ENCODE measurements at places on chromosomes 1 and 21.
A peak's percentile ranks its signal among the peaks of the same experiment; 100 is the strongest.

GRCh38 chr1:116418091-116418830 is 45.2 kb downstream of the ATP1A1 start:
- peak; percentile 92 for DNase-seq

GRCh38 chr1:220655509-220655908 is 34.7 kb upstream of the C1orf115 start:
- DNase-seq: peak; percentile 8

GRCh38 chr1:104406728-104407127 is 657.0 kb downstream of the AMY1C start:
- no peak for DNase-seq

DNA sequence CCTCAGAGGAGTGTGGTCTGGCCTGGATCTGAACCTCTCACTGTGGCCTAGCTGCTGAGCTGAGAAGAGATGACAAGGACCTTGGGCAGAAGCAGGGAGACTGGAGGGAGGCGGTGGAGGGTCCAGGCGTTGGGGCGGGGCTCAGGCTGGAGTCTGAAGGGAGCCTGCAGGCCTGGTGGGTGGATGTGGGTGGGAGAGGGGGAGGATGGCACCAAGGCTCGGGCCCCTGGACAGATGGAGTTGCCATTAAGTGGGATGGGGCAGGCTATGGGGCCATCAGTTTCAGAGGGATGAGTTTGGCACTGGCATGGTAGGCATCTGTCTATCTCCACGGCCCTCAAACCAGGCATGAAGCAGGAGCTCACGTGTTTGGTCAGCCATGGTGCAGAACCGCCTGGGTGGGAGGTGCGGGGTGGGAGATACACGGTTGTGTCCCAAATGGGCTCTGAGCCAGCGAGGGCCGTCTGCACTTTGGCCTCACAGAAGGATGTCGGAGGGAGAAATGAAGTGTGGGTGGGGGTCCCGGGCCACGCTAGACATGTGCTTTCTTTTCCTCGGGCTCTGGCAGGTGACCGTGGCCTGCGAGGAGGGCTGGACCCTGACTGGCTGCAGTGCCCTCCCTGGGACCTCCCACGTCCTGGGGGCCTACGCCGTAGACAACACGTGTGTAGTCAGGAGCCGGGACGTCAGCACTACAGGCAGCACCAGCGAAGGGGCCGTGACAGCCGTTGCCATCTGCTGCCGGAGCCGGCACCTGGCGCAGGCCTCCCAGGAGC is 23.6 kb downstream of the PCSK9 start:
- DNase-seq: no peak

GRCh38 chr1:145828367-145829026 is 4.5 kb downstream of the POLR3C start:
- DNase-seq: no peak

- no peak for DNase-seq
Measured at GRCh38 chr1:47172782-47173181, 17.1 kb downstream of the PDZK1IP1 start.

DNA sequence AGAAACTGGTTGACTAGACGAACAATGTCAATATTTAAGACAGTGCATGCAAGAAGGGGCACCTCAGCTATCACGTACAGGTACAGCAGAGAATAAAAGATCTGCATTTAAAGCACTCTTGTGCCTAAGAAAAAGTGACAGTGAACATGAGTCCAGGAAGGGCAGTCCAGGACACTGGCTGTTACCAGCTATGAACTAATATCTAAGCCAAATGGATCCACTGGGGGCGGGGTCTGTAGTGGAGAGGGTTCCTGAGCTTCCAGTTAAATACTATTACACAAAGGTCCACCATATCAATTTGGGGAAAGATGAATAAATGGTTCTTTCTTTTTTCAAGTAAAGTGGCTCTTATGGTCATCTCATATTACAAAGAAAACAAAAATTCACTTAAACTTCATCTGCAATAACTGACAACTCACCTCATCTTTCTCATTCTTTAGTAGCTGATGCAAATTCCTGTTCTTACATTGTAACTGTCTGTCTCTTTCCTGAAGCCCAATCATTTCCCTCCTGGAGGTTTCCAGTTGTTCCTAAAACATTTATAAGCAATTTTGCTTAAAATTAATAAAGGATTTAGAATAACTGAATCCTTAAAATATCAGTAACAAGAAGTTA is 24.5 kb downstream of the SSX2IP start:
- no peak for DNase-seq

GRCh38 chr1:193486671-193487229 is 300.3 kb upstream of the B3GALT2 start:
- DNase-seq: no peak

DNA sequence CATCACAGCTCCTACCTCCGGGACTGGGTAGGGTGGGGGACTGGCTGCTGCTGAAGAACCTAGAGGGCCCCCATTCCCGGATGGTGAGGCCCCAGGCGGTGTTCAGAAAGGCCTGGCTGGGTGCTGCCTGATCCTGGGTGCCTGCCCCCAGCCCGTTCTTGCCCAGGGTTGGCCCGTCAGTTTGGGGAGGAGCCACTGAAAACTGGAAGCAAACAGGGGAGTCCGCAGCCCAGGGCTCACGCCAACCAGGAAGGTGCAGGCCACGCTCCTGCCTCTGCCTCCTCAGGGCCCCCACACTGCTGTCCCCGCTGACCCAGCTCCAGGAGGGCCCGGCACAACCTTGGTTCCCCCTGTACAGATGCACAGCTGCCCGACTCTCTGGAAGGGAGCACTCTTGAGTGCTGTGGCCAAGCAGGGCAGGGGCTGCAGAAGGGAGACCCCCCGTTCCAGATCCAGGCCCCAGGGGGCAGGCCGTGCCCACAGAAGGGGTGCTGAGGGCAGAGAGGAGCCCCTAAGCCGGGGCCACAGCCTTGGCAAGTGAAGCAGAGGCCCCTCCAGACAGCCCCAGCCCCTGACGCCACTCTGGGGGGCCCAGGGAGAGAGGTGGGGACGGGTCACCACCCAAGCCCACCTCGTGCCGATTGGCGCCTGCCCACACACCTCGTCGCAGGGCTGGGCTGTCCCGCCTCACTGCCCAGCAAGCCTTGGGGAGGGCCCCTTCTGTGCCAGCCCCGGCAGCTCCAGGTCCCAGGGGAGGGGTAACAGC is 5.5 kb downstream of the C1QTNF12 start:
- DNase-seq: no peak

GRCh38 chr1:212962509-212962908 is 12.2 kb downstream of the VASH2 start:
- DNase-seq: no peak

- DNase-seq: no peak
Measured at GRCh38 chr21:43312751-43313169, 114.2 kb downstream of the SIK1 start.

DNA sequence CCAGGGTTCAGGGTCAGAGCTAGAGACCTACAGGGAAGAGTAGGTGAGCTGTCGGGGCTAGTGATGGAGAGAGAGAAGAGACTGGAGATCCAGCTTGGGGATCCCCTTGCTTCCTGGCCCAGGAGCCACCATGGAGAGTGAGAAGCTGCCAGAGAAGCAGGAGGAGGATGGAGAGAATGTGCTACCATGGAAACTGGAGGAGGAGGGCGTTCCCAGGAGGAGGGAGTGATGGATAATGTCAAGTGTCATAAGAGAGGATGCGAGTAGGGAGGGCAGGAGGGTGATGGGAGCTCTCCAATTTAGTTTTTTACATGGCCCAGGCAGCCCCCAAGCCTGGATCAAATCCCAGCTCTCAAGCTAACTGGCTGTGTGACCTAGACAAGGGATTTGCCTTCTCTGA is 46.5 kb upstream of the EPB41 start:
- DNase-seq: no peak

GRCh38 chr1:26787381-26787705 is 407 bp upstream of the PIGV start:
- DNase-seq: no peak

DNA sequence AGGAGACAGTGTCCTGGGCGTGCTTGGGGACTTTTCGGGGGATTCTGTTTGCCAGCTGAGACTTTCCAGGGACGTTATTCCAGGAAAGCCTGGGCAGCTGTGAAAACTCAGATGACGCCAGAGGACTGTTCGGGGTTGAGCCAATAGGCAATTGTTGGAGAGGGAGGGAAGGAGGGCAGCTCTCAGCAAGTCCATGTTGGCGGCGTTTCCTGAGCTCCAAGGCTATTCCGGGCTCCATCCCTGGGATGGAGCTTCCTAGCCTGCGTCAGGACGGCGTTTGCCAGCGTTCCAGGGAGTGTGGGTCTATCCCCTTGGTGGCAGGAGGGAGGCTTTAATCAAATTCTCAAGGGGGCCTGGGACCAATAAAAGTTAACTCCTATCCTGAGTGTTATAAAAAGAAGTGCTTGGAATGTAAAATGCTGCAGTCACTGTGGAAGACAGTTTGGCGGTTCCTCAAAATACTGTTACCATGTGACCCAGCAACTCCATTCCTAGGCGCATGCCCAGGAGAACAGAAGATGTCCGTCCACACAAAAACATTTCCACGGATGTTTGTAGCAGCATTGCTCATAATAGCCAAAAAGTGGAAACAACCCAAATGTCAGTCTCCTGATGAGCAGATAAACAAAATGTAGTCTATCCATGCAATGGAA is 15.2 kb downstream of the SLC27A3 start:
- DNase-seq: no peak

DNA sequence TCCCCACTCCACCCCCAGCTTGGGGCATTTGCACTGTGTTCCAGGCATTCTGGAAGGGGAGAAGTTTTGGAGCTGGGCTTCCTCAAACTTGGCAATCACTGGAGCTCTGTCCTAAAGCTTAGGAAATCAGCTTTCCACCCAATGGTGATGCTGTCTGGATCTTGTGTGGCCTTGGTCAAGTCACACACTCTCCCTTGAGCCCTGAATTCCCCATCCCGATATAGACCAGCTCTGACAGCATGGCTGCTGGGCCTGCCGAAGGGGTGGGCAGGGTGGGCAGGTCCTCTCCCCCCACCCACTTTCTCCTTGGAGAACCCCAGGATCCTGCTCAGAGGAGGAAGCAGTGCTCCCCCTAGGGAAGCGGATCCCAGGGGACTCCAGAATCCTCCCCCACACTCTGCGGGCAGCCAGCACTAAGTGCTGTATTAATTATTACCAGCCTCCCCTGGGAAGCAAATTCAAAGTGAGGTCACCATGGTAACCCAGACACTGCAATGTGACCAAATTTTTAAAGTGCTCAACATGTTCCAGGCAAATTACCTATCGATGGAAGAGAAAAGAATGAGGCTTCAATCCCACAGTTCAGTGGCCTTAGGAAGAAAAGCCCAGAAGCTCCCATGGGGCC is 21.3 kb upstream of the LDLRAP1 start:
- no peak for DNase-seq

- no peak for DNase-seq
Measured at GRCh38 chr1:12544992-12545391, 73.0 kb downstream of the DHRS3 start.

DNA sequence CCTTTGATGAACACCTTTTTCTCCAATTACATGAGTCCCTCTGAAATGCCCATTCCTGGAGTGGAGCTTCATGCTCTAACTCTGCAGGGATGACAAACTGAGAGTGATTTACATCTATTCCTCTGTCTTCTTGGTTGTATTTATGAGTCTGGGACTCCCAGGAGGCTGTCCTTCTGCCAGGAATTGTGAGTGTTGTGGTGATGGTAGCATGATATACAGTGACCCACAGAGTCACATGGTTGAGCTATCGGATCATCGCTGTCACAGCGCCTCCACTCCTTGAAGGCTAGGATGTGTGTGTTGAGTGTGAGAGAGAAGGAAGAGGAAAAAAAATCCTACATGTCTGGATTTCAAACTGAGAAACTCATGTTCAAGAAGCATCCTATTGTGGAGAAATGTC is 163.4 kb upstream of the CACNA1E start:
- no peak for DNase-seq

DNA sequence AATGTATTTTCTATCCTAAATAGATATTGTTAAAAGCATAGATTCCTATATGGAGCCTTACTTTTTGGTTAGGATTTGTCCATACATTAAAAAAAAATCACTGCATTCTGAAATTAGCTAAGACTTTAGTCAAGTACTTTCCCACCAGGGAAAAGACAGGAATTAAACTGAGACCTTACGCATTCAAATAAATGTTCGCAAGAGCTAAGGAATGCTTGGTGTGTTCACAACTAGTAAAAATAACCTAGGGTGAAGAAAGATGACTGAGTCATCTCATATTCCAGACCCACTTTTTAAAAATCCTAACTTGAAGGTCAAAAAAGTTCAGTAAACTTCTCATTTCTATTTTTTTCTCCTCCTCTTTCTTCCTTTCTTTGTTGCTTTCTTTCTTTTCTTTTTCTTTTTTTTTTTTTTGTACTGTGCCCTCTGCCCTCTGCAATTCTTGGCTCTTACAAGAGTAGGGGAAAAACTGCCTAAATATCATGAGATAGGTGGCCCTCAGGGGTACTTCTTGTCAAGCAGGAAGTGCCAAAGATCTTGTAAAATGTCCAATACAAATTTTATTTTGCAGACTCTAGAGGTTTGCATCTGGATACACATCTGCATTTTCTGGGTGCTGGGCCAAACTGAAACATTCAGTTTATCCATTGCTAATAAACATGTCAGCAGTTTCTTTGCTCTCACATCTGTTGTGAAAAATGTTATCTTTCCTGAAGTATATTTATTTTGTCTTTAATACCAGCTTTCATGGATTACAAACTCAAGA is 121.4 kb upstream of the GORAB start:
- no peak for DNase-seq

DNA sequence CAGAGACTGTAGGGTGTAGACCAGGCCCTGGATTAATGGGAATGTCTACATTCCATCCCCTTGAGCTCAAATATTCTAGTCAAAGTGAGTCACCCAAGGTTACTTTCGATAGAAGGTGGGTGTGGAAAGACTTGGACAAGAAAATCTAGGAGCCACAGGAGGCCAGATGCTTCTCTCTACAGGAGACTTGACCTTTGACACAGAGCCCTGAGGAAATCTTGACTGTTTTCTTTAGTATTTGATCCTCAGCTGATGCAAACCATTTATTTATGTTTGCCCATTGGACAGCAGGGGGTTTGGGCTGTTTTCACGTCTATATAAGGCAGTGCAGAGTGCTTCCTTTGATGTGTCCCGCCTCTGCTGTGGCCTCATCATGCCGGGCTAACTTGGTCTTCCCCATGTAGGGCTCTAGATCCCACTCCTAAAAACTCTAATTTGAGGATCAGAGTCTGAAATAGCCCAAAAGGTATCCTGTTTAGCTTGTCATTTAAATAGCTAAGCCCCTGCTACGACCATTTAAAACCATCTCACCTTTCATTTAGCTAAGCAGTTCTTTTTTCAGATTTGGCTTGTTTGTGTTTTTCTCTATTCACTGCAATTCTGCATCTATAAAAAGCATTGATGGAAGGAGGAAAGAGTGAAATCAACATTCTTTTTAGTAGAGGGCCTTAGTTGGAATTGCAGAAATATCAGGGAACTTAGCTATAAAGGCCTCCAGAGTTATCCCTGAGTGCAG is 15.5 kb upstream of the MAP3K7CL start:
- DNase-seq: no peak

DNA sequence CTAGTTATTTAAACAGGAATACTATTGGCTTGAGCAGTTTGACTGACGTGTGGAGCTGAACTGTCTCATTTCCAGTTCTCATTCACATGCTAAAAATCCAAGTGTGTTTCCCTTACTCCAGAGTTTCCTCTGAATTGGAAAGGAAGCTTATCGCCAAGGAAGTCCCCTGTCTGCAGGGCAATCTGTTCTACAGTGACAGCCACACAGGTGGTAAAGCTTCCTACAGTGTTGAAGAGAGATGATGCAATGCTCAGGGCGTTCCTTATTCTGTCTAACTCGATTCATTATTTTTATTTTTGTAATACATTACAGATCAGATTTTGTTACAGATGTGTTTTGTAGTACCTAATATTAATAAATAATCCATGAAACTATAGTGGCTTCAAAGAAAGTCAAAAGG is 41.3 kb downstream of the ADAMTS5 start:
- DNase-seq: no peak

GRCh38 chr1:55081188-55081904 is 42.0 kb downstream of the PCSK9 start:
- no peak for DNase-seq

All from B cell (primary cell).